Effector CD8-positive, alpha-beta T cell (primary cell): ENCODE measurements at places on chromosomes 3 and 15.

DNA sequence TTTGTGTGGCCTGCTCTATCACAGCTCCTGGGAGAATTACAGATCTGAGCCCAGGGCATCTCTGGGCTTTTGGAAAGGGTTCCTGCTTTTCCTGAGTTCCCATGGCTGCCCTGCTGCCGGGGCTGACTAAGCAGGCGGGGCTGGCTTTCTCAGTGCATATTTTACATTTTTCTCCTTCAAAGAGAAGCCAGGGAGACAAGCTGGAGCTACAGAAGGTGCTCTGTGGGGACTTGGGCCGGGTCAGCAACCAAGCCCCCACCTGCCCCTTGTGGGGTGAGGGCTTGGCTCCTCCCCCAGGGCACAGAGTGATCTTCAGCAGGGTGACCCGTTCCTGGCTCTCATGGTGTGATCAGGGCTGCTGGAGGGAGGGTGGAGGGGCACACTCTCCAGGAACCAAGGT, 17.4 kb downstream of the ABTB1 start:
- no peak for DNase-seq

DNA sequence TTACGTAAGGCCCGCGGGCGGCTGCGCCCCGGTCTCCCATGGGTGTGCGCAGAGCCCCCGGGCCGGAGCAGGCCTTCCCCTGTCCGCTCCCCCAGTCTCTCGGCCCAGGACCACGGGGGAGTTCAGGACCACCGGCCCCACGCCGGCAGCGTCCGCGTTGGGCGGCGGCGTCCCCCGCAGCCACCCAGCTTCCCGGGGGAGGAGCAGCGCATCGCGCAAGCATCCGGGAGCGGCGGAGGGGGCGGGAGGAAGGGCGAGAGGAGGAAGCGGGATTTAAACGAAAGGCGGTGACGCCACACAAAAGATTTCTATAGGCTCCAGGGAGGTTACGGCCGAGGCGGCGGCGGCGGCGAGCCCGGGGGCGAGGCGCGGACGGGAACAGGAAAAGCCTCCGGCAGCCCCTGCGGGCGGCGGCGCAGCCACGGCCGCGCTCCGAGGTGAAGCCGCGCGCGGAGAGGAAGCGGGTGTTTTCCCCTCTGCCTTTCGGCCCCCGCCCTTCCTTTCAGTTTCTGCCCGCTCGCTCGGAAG, at the start of gene TLNRD1:
TLNRD1 (plus strand) TSS at position 300 of the 528 bp plus-strand sequence. CDS start 1,349 bp downstream, outside the sequence.
- DNase-seq = peak; percentile 57

- no peak for DNase-seq
Measured at GRCh38 chr15:34301058-34301457, 36.5 kb downstream of the SLC12A6 start.

DNA sequence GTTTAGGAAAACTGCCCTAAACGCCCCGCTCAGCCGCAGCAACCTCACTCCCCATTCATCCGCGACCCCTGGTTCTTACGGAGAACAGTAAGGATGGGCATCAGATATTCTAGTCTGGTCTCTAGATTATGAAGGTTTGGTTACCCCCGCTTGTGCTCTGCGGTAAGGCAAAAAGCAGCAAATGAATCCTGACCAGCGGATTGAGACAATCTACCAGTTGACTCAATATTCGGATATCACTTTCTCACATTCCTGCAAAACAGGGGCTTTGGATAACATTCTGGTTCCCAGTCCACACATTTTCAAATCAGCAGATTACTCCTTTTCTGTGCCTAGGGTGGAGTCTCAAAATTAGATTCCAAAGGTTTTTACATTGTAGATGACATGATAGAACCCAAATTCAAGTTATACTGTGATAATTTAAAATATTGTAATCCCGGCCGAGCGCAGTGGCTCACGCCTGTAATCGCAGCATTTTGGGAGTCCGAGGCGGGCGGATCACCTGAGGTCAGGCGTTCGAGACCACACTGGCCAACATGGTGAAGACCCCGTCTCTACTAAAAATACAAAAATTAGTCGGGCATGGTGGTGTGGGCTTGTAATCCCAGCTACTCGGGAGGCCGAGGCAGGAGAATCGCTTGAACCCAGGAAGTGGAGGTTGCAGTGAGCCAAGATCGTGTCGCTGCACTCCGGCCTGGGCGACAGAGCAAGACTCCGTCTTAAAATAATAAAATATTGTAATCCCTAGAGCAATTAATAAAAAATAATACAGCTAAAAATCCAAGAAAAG, 1.1 kb upstream of the CYFIP1 start:
- DNase-seq = no peak

DNA sequence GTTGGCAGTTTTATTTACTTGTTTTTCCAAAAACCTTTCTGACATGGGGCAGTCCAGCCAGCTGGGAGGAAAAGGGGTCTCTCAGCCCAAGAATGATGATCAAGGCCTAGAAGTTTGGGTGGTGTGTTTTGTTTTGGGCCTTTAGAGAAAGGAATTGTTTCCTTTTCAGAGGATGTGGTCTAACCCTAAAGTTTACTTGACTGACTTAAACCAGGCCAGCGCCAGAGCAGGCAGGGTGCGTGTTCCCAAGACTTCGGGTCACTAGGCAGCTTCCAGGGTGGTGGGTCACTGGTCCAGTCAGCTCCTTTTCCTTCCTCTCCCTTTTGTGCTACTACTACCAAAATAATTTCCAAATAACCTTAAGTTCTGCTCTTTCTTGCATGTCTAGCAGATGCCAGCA, 4.9 kb downstream of the FLNB start:
- DNase-seq = no peak

GRCh38 chr3:128620268-128620691, 30.3 kb downstream of the RPN1 start:
- no peak for DNase-seq

DNA sequence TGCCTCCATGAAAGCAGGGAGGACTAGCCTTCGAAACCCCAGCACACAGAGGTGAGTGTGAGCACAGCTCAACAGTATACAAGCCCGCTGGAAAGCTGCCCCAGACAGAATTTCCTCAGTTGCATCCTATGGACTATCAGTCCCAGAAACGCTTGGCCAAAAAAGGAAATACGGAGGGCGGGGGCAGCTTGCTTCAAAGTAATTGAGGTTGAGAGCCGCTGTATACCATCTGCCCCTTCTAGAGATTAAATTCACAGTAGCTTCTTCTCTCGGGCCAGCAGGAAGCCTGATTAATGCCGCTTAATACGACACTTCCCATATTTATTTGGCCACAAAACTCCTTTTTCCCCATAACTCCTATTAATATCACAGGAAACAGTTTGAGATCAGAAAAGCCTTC, 88.7 kb downstream of the LIPC start:
- no peak for DNase-seq

DNA sequence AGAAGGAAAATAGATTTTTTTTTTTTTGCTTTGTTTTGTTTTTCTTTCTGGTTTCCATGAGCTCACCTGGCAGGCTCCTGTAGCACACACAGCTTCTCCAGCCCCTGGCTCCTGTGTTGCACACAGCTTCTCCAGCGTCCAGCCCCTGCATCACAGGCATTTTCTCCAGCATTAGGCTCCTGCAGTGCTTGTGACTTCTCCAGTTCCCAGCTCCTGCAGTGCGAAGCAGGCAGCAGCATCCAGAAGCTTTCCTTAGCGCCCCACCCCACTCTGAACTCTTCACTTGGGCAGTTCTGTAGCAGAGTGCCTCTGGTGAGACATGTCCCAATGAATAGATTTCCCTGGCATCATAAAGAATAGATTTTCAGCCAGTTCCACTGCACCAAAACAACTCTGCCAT, 5.5 kb upstream of the CCDC39 start:
- no peak for DNase-seq
